ENCODE measurements at places on chromosomes 5 and 9.

GRCh38 chr9:8757881-8758280, 958.3 kb upstream of the DMAC1 start:
- no peak for DNase-seq

- no peak for DNase-seq
Measured at GRCh38 chr9:131995382-131995781, 84.3 kb downstream of the MED27 start.

DNA sequence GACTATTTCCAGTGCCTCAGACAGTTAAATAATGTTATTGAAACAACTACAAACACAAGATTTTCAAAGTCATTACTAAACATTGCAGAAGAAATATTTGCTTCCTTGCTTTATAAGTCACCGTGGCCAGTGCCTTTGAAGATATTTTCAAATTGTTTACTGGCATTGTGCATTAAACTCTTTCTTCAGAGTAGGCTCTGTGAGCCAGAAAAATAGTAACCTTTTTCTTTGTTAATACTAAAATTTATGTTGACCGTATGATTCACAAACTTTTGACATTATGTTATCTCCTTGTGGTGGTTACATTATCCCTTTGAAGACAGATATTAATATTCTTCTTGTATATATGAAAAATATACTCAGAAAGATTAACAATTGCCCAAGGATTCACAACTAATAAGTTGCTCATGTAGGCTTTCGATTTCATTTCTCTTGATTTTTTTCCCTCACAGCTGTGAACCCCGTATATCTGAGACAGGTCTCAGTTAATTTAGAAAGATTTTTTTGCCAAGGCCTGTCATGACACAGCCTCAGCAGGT, 140.1 kb downstream of the NR3C1 start:
- no peak for DNase-seq

DNA sequence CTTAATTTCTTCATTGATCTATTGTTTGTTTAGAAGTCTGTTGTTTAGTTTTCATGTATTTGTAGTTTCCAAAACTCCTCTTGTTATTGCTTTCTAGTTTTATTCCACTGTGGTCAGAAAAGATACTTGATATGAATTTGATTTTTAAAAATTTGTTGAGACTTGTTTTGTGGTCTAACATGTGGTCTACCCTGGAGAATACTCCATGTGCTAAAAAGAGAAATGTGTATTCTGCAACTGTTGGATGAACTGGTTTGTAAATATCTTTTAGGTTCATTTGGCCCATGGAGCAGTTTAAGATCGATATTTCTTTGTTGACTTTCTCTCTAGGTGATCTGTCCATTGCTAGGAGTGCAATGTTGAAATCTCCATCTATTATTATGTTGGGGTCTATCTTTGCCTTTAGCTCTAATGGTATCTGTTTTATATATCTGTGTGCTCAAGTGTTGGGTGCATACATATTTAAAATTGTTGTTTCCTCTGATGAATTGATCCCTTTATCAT, 150.6 kb upstream of the ATP10B start:
- DNase-seq = no peak

DNA sequence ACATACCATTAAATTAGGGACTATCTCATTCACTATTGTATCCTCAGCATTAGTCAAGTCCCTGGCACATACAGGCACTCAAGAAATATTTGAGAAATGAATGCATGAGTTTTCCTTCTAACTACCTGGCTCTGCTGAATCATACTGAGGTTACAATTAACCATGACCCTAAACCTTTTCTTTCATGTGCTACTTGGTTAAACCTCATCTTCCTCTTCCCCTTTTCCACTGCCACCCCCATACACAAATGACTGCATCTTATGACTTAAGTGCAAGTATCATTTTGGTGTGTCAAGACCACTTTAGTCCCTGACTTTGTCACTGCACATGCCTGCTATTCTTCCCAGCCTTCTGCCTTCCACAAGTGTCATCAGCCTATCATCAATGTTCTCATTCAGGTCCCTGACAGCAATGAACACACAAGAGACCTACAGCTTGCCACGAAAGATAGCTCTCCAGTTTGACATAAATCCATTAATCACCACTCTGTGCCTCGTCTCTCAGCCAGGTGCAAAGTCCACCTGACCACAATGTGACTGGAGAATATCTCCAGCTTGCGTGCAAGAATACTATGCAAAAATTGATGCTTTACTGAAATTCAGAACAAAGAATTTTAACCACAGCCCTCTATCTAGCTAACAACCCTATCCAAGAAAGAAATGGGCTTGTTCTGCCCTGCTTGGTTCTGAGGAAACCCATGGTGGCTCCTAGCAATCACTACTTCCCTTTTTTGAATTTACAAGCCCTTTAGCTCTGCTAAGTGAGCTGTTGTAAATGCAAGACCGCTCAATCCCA, 74.5 kb downstream of the MAPKAP1 start:
- peak; percentile 86 for DNase-seq
